ENCODE measurements at places on chromosomes 16 and 17. TPM values are rescaled to one million over a fixed set of nuclear protein-coding genes. Genes with fewer than 3 reads are reported as not detected.

EVI2A gene
- total RNA-seq, result 2.4 TPM

NLRC3 gene
- under 0.01 TPM for total RNA-seq

PRSS8 gene
- 0.09 TPM for total RNA-seq

TMEM238L gene
- total RNA-seq, result not detected

TBC1D26 gene
- total RNA-seq, result under 0.01 TPM

FAM171A2 gene
- total RNA-seq, result 8.8 TPM

INCA1 gene
- total RNA-seq, result 0.09 TPM

NLRP1 gene
- 38.1 TPM for total RNA-seq

FBXL16 gene
- under 0.01 TPM for total RNA-seq

KRT14 gene
- 0.16 TPM for total RNA-seq

TBC1D28 gene
- not detected for total RNA-seq

PABPN1L gene
- not detected for total RNA-seq

KRT27 gene
- total RNA-seq, result not detected

TAOK2 gene
- total RNA-seq, result 41.3 TPM

KCNJ18 gene
- not detected for total RNA-seq

FGF11 gene
- total RNA-seq, result 1.1 TPM

FOXN1 gene
- not detected for total RNA-seq

GPR179 gene
- not detected for total RNA-seq

CAPNS2 gene
- 1.7 TPM for total RNA-seq

CTF1 gene
- total RNA-seq, result 4.3 TPM

TBC1D3C gene
- not detected for total RNA-seq

ARHGAP23 gene
- total RNA-seq, result 17.3 TPM

TEX14 gene
- under 0.01 TPM for total RNA-seq

KLHL10 gene
- 0.16 TPM for total RNA-seq

DNAI2 gene
- not detected for total RNA-seq

GNGT2 gene
- not detected for total RNA-seq

CES1 gene
- total RNA-seq, result 0.60 TPM

TP53TG3 gene
- total RNA-seq, result not detected

WDR81 gene
- total RNA-seq, result 27.6 TPM

TSPOAP1 gene
- total RNA-seq, result 1.1 TPM

MRPS23 gene
- total RNA-seq, result 33.1 TPM

TBC1D3I gene
- not detected for total RNA-seq

CTRL gene
- 2.3 TPM for total RNA-seq

MT1G gene
- total RNA-seq, result not detected

KRTAP1-5 gene
- total RNA-seq, result not detected

AATK gene
- 0.32 TPM for total RNA-seq

SDR42E1 gene
- 0.16 TPM for total RNA-seq

HSD17B1 gene
- total RNA-seq, result 5.7 TPM

NHLRC4 gene
- total RNA-seq, result 4.7 TPM

CSH1 gene
- total RNA-seq, result not detected
